ENCODE measurements at places on chromosomes 4 and X. TPM values are rescaled to one million over a fixed set of nuclear protein-coding genes. Genes with fewer than 3 reads are reported as not detected.

ANKRD50 gene
- 29.3 TPM for total RNA-seq

PGRMC2 gene
- 16.8 TPM for total RNA-seq

NLRP2B gene
- not detected for total RNA-seq

FOXR2 gene
- total RNA-seq, result not detected

BMPR1B gene
- total RNA-seq, result 7.1 TPM

RHOXF2B gene
- total RNA-seq, result not detected

MAGEA2 gene
- total RNA-seq, result not detected

RCHY1 gene
- total RNA-seq, result 14.3 TPM

BRS3 gene
- not detected for total RNA-seq

GATA1 gene
- total RNA-seq, result not detected

AWAT2 gene
- total RNA-seq, result not detected

STBD1 gene
- total RNA-seq, result 10.9 TPM

MGAT4D gene
- not detected for total RNA-seq

MTMR8 gene
- total RNA-seq, result 0.46 TPM

ARFIP1 gene
- 28.1 TPM for total RNA-seq

ASMT gene
- total RNA-seq, result not detected

SNCA gene
- 1.2 TPM for total RNA-seq

MTTP gene
- 0.33 TPM for total RNA-seq

CT45A9 gene
- total RNA-seq, result not detected
